ENCODE measurements at places on chromosomes 16 and 17.
A peak's percentile ranks its signal among the peaks of the same experiment; 100 is the strongest.

GRCh38 chr17:80367503-80367902, 47.5 kb upstream of the ENDOV start:
- DNase-seq: no peak

- DNase-seq: no peak
Observed at GRCh38 chr16:15676506-15676905, 26.5 kb downstream of the NDE1 start.

GRCh38 chr17:49739641-49740271, 24.2 kb downstream of the FAM117A start:
- peak; percentile 75 for DNase-seq

GRCh38 chr17:27615121-27615520, 15.9 kb upstream of the LGALS9 start:
- no peak for DNase-seq

DNA sequence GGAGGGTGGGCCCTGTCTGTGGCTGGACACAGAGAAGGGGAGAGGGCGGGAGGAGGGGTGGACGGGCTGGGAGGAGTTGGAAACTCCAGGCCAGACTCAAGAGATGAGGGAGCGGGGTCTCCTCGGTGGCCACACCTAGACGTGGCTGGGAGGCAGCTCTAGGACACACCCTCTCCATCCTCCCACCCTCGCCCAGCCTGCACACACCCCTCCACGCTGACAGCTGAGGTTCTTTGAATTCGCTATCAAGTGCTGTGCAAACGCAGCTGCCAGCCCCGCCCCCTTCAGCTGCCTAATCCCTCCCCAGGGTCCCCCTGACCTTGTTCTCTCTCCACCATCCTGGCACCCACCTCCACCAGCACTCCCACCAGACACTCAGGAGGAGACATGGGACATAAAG, 48.7 kb downstream of the DNAH17 start:
- DNase-seq: no peak

GRCh38 chr17:51707216-51707615, 446.9 kb downstream of the UTP18 start:
- DNase-seq: no peak

GRCh38 chr16:81752876-81753227, 26.2 kb upstream of the PLCG2 start:
- no peak for DNase-seq

- peak; percentile 55 for DNase-seq
Observed at GRCh38 chr17:28878981-28879380, 18.6 kb downstream of the FLOT2 start.

GRCh38 chr17:78166416-78166815, 2.0 kb upstream of the SYNGR2 start:
- no peak for DNase-seq

GRCh38 chr16:56935201-56935600, 3.3 kb downstream of the HERPUD1 start:
- DNase-seq: no peak

GRCh38 chr17:72862276-72862999, 230.1 kb downstream of the SLC39A11 start:
- no peak for DNase-seq

- DNase-seq: no peak
Observed at GRCh38 chr16:50924759-50925545, 183.1 kb downstream of the CYLD start.

- no peak for DNase-seq
Observed at GRCh38 chr17:40110026-40110845, 9.8 kb upstream of the NR1D1 start.

DNA sequence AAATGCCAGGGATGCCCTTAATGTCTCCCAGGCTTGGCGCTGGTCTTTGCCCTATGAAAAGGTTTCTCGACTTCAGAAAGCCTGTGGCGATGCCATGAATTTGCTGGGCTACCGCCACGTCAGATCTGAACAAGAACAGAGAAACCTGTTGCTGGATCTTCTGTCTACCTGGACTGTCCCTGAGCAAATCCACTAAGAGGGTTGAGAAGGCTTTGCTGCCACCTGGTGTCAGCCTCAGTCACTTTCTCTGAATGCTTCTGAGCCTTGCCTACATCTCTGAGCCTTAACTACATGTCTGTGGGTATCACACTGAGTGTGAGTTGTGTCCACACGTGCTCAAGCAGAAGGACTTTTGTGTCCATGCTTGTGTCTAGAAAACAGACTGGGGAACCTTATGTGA, 11.4 kb downstream of the CHST4 start:
- DNase-seq: peak; percentile 52

- DNase-seq: peak; percentile 73
Observed at GRCh38 chr16:54522584-54522983, 236.0 kb upstream of the IRX3 start.

- peak; percentile 34 for DNase-seq
Observed at GRCh38 chr17:50308666-50309065, 34.4 kb downstream of the TMEM92 start.

GRCh38 chr16:6510261-6510660, 822.4 kb upstream of the RBFOX1 start:
- DNase-seq: no peak

- no peak for DNase-seq
Observed at GRCh38 chr17:50830994-50831393, 4.4 kb upstream of the WFIKKN2 start.

DNA sequence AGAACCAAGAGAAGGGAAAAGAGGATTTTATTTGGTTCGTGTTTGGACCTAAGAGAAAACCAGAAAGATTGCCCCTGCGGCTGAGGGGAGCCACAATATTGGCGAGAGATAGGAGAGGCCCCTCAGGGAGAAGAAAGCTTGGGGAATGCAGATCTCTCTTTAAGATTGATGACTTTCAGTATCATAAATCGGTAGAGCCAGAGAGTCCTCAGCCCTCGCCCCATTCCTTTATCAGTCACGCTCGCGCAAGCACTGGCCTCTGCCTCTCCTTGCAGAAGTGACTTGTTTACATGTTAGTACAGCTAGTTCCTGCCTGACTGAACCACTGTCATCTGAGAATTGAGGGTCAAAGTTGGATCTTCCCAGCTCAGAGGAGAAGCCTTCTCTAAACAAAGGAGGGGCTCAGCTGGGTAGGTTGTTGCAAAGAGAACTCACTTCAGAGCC, 21.5 kb upstream of the KRT19 start:
- DNase-seq: peak; percentile 9

DNA sequence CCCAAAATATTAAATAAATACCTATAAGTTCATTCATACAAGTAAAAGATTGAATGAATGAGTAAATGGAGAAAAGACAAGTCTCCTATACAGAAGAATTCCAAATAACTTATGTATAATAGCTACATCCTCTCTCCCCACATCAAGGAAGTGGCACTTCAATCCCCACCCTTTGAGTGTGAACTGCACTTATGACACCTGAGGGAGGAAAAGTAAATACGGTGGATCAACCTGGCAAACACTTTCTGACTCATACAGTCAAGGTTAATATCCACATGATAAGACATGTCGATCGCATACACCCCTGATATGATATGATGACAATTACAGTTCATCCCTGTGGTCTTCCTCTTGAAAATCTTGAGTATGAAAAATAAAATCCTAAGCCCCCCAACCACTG, 18.0 kb downstream of the SLFN12L start:
- DNase-seq: no peak

DNA sequence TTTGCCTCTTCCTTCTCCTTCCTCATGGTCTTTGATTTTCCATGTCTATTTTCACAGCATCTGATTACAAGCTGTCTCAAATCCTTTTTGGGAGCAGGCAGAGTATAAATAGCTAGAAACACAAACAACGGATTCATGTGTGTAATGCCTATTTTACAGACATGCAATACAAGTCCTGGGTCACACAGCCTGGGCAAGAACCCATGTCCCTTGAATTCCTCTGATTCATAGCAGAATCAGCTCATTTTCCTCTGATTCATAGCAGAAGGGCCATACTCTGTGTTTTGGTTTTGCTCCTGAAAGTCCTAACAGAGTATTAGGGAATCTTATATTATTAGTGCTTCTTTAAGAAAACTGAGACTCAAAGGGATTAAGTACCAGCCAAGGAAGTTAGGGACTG, 71.3 kb downstream of the IRX5 start:
- peak; percentile 63 for DNase-seq

GRCh38 chr17:27780828-27781404, 19.4 kb downstream of the NOS2 start:
- DNase-seq: no peak

DNA sequence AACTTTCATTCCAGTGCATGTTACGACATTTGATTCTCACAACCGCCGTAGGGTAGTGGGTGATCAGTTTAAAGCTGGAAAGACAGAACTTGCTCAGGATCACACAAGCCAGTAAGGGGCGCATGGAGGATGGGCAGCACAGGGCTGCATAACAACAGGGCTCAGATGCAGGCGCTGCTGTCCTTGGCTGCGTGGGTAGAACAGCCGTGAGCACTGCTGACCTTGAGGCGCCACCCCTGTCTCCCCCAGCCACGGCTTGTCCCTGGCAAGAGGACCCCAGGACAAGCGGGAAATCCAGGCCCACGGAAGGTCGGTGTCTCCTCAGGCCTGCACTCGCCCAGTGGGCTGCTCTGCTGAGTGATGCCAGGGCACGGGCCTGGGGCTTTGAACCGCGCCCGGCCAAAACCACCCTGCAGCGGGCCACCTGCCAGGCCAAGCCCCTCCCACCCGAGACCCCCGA, 84.7 kb downstream of the LMF1 start:
- no peak for DNase-seq

DNA sequence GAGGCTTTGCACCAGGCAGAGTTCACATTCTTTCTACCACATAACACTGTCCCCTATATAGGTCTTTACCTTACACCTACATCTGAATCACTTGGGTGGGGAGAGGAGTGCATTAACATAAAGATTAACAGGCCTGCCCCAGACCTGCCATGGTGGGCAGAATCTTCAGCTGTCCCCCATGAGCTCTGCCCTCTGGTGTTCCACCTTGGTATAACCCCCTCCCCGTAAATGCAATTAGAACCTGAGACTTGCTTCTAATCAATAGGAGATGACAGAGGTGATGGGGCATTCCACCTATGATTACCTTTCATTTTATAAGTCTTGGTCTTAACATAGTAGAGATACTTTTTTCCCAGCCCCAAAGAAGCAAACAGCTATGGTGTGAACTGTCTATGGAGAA, 20.4 kb upstream of the GRIN2A start:
- no peak for DNase-seq

DNA sequence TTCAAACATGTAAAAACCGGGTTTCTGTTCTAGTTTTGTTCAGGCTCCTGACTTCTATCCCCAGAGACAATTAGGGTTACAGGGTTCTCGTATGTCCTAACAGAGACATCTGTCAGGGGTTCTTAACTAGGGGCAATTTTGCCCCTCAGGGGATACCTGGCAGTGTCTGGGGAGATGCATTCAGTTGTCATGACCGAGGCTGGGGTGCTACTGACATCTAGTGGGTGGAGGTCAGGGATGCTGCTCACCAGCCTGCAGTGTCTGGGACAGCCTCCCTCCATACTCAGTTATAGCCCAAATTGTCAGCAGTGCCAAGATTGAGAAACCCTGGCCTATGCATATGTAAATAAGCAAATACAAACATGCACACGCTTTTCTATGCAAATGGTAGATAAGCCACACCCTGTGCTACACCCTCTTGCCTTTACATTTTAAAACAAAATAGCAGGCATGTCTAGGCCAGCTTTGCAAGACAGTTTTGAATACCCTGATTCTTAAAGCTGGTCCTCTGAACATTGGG, 37.4 kb downstream of the CLEC16A start:
- DNase-seq: no peak

- peak; percentile 76 for DNase-seq
Observed at GRCh38 chr16:67396159-67397035, 3.1 kb upstream of the TPPP3 start.

DNA sequence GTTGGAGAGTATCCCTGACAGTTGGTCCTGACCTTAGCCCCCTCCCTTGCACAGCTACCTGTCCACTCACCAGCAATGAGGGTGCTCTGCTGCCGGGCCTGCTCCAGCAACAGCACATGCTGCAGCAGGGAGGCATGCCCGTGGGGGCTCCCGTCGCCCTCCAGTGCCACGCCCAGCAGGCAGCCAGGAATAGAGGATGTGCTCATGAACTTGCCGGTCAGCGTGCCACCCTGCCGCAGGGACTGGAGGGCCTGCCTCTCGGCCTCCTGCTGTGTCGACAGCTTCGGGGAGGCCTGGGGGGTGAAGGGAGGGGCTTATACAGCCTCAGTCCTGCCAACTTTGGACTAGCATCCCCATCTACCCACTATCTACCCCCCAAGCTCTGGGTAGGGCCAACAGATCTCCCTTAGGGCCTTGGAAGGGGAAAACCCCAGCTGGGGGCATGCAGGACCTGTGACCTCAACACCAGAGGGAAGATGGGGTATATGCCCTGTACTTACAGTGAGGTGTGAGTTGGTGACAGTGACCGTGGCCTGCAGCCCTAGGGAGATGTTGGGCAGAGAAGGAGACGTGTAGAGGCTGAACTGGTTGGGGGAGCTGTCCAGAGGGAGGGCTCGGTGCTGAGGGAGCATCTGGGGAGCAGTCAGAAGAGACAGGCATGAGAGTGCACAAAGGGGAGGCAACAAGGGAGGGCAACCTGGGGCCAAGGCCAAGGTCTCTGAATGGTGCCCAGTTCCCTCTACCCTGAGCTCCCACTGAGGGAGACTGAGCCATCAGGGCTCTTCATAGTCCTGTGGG, 20.9 kb downstream of the G6PC3 start:
- DNase-seq: no peak

DNA sequence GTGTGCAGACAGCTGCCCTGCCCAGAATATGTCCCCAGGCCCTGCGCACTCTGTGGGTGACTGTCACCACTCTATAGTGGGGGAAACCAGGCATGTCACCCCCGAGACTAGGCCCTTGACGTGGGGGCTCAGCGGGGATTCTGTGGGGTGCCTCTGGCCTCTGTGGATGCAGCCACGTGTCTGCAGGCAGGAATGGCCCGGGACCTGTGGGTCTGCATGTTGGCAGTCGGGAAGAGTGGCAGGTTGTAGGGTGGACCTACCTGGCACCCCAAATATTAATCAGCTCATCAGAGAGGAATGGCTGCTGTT, 954 bp downstream of the IL32 start:
- no peak for DNase-seq

GRCh38 chr16:15552507-15552906, 90.4 kb downstream of the MARF1 start:
- DNase-seq: no peak

DNA sequence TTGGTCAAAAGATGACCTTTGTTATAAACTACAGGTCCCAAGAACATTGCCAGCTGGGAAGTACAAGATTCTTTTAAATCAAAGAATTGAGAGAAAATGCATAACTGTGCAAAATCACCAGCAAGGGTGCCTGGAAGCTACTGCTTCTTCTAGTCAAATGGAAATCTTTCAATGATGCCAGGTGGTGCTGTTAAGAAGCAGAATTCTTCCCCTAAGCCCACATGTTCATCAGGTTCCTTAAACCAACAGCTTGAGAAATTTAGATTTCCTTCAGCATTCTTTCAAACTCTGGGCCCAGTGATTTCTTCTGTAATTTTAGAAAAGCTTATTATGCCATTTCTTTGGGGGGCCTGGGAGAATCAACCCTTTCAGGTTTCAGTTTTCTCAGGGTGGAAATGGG, 207.8 kb upstream of the WSCD1 start:
- no peak for DNase-seq

GRCh38 chr16:72844225-72844920, 203.6 kb downstream of the ZFHX3 start:
- no peak for DNase-seq

Data from cardiac fibroblast (primary cell).